ENCODE measurements at places on chromosomes 5 and 9. TPM values are rescaled to one million over a fixed set of nuclear protein-coding genes. Genes with fewer than 3 reads are reported as not detected.

- peak; percentile 8 for DNase-seq
Observed at GRCh38 chr9:6184749-6185645, 30.6 kb upstream of the IL33 start.

- DNase-seq = peak; percentile 31
Observed at GRCh38 chr5:129382921-129383672, 77.0 kb upstream of the ADAMTS19 start.

DNA sequence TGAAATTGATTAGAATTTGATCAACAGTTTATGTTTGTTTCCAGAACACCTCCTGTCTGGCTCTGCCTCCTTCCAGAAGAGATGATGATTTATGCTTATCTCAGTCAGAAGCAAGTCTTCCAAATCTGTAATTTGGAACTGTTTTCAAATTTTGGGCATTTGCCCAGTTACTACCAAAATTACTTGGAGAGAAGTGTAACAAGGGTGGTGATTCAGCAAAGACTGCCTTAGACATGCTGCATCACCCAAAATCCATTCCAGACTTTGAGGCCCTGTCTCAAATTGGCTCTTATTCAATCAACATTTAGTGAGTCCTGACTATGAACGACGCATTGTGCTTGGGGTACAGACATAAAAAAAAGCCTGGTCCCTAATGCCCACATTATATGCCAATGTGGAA lies 89.4 kb downstream of the SH3TC2 start:
- DNase-seq = peak; percentile 67

DNA sequence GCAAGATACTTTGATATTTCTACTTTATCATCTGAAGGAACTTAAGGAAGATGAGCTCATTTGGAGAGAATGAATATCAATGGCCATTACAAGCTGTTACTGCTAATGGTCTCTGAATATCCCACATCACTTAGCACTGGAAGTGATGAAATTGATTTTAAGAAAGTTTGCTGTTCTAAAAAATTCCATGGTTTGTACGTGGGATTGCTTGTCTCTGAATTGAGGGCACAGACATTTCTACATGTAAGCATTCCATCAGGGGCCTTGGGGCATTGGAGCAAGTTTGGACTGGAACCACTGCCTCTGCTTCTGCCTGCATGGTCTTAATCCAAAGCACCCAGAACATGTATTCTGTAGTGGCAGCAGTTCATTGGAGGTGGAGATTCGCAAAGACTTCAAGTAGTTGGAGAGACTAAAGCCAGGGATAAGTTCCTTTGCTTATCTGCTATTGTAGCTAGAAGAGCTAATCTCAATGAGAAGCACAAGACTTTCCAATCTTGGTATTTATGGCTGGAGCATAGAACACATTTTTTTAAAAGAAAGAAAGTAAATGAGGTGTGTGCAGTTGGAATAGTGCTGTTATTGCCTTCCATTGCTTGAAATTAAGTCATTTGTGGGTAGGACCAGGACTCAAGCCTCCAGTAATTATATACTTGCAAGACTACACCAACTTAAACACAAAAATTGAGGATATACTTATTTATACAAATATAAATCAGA lies 424.2 kb downstream of the SPATA31D1 start:
- peak; percentile 10 for DNase-seq

- DNase-seq = peak; percentile 27
Observed at GRCh38 chr9:83775932-83776331, 41.6 kb downstream of the GKAP1 start.

- no peak for DNase-seq
Observed at GRCh38 chr5:180201051-180201987, 7.7 kb downstream of the RASGEF1C start.

GRCh38 chr5:36815871-36816270 lies 60.7 kb upstream of the NIPBL start:
- DNase-seq = no peak

Gene PHYHD1
- 2.2 TPM for total RNA-seq

Gene RAPGEF6
- total RNA-seq = 18.8 TPM

Gene ZNF782
- 3.1 TPM for total RNA-seq

- DNase-seq = no peak
Observed at GRCh38 chr5:88838500-88838899, 44.5 kb downstream of the MEF2C start.

Gene ENTREP1
- not detected for total RNA-seq

DNA sequence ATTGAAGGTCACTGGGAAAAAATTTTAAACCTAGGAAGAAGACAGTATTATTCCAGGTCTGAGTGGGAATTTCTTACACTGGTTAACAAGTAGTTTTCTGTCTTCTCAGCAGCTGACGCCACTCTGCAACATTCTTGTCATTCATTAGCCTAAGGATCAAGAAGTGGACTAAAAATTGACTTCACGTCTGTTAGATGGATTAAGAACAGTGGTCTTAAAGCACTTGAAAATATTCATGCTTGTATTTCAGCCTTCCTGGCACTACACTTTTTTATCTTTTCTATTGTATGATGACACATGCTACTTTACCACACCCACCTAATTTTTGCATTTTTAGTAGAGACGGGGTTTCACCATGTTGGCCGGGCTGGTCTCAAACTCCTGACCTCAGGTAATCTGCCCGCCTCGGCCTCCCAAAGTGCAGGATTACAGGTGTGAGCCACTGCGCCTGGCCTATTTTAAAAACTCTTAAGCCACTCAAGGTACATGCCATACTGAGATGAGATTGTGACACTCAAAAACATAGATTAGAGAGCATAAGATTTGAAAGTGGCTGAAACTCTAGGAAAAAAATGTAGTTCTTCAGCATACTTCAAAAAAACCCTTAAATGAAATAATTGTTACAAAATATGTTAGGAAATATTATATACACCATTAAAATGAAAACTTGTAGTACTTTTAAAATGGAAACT lies 8.4 kb downstream of the MATR3 start:
- no peak for DNase-seq

Gene OBP2B
- not detected for total RNA-seq

Gene NIPAL4
- 0.18 TPM for total RNA-seq

GRCh38 chr5:168131519-168131918 lies 159.9 kb upstream of the WWC1 start:
- DNase-seq = no peak

Gene ASS1
- 31.1 TPM for total RNA-seq

GRCh38 chr5:137696481-137696880 lies 39.4 kb downstream of the KLHL3 start:
- peak; percentile 63 for DNase-seq

DNA sequence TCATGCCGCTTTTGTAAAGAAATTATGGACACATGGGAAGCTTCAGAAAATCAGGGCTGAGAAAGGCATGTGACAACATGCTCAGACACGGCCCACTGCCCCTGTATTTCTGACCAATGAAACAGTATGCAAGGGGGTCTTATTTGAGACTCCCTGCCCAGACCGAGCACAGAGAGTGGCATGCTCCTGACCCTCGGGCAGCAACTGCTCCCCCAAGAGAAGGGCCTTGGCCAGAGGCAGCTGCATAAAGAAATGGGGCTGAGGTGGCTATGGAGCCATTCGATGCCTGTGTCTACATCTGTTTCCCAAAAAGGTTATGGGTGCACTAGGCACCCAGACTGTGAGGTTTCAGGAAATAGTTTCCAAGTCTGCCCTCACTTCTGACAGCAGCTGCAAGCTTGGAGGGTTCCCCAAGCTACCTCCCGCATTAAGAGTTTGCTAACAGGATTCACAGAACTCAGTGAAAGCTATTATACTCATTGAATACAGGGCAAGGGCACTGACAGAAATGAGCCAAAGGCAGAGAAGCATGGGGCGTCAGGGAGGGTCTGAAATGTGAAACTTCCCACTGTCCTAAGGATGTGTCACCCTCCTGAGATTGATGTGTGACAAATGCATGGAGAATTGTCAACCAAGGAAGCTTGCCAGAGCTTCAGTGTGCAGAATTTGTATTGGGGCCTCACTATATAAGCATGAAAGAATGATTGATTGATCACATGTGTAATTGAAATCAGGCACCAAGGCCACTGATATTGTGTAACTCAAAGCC lies 94.3 kb downstream of the DAP start:
- DNase-seq = no peak

- DNase-seq = peak; percentile 35
Observed at GRCh38 chr5:21680641-21681040, 1172.5 kb downstream of the CDH12 start.

Gene TRIM36
- total RNA-seq = 0.18 TPM

GRCh38 chr5:68261569-68262065 lies 46.1 kb downstream of the PIK3R1 start:
- peak; percentile 49 for DNase-seq

Gene BNC2
- total RNA-seq = 45.2 TPM

Gene PCDHGC5
- total RNA-seq = 2.9 TPM

DNA sequence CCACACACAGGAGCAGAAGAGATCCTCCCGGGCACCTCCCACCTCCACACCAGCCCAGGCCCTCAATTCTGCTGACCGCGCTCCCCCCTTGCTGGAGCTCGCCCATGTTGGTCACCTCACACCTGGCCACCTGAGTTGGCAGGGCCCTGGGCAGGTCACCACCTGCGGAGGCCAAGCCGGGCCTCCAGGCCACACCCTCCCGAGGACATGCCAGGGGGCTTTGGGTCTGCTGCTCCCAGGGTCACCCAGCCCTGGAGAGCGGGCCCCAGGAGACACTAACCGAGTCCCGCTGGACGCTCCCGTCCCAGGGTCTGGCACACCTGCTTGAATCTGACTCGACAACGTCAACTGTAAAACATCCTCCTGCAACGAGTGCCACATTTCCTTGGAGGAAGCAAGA lies 2.1 kb downstream of the SOHLH1 start:
- no peak for DNase-seq

Gene RAI14
- total RNA-seq = 361 TPM

DNA sequence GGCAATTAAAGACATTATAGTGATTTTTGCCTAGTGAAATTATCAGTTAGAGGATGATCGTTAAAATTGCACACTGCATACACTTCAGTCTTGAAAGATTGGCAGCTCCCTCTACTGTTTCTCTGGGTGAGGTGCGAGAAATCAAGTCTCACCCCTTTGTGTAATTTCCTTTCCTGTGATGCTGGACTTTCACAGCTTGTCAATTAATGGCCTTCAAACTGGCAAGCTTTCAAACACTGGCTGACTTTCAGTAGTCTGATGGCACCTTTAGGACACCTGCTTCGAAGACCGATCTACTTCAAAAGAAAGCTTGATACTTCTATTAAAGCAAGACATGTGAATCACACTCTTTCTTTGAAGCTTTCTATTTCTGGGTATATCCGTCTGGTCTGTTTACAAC lies 706.7 kb upstream of the PTPRD start:
- no peak for DNase-seq

DNA sequence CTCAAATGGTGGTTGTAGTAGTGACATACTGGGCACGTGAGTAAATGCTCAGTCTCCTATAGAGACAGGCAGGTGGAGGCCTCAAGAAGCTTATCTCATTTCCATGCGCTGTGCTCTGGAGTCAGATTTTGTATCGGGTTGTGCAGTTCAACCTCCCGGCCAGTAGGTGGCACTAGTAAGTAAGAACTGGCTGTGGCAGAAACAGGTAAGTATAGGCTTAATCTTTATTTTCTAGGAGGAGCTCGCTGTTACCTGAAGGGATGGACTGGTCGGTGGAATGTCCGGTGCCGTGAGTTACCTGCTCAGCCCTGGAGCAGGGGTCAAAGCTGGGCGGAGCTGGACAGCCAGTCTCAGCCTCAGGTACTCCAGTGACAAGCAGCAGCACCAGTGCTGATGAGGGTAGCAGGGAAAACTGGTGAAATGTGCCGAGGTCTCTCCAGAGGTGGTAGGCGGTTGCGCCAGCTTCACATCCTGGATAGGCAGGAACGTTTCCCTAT lies 880.1 kb upstream of the SEMA6A start:
- DNase-seq = peak; percentile 6

DNA sequence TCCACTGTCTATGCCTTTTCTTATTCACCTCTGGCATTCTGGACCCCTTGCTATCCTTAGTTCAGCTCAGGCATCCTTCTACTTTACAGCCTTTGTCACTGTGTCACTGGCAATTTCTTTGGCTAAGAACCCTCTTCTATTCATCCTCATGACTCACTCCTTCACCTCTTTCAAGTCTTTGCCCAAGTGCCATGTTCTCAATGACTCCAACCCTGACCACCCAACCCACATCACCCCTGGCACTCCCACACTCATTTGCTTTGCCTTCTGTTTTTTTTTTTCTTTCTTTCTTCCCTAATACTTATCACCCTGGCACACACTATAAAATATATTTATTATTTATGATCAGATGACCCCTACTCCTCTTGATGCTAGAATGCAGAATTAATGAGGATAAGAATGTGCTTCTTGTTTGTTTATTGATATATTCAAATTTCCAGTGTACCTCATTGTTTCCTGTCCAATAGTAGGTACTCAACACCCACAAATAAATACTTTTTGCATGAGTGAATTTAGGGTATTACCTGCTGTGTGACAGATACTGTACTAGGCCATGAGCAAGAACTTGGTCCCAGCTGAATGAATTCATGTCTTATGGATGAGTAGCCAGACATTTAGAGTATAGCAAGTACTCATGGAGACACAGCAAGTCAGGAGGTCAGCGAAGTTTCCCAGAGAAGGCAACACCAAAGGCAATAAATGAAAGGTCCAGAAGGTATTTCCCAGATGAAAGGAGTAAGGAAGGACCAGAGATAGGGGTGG lies 236.1 kb downstream of the PAPPA start:
- no peak for DNase-seq

DNA sequence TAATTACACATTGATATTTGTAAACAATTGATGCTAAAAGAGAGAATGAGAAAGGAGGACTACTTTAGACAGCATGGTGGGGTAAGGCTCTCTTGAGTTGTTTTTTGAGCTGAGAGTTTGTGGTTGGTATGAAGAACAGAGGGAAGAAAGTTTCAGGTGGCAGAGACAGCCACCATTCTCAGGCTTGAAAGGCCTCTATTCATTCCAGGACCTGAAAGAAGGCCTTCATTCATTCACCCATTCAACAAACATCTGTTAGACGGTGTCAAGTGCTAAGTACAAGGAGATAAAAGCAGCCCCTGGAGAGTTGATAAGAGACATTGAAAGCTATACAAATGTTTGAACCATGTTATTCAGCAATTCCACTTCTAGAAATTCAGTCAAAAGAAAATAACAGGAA lies 21.7 kb upstream of the ADAM19 start:
- no peak for DNase-seq

Gene CKMT2
- 0.28 TPM for total RNA-seq

Gene CAMK4
- total RNA-seq = 4.8 TPM

DNA sequence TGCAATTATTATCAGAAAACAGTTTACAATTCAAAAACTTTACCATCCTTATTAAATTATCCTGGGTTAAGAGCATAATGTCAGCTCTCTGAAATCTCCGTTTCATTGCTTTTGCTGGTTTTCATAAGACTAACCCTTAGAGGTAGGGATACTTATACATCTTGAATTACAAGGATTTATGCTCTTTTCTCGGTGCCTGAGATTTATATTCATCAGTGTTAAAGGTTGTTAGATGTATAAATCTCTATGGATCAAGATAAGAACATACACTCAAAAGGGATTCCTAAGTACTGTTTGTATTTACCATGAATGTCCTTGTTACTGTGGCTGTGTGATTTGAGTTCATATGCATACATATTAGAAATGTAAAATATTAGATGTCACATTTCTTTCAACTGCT lies 684.7 kb downstream of the EFNA5 start:
- no peak for DNase-seq

Gene IFNK
- not detected for total RNA-seq

Gene TNC
- 170 TPM for total RNA-seq

GRCh38 chr9:93061791-93062763 lies 3.6 kb downstream of the SUSD3 start:
- no peak for DNase-seq

GRCh38 chr9:71431931-71432330 lies 310.5 kb upstream of the TRPM3 start:
- DNase-seq = no peak

Gene BASP1
- total RNA-seq = 70.5 TPM

Data from IMR-90 (cell line).